ENCODE measurements at places on chromosomes 1 and 21. TPM values are rescaled to one million over a fixed set of nuclear protein-coding genes. Genes with fewer than 3 reads are reported as not detected.

Gene OR2G6
- not detected for total RNA-seq

Gene GJA5
- not detected for total RNA-seq

Gene NTRK1
- not detected for total RNA-seq

Gene CFAP107
- total RNA-seq: not detected

Gene ZBTB8A
- 4.0 TPM for total RNA-seq

Gene TNFSF18
- not detected for total RNA-seq

Gene LCE3E
- not detected for total RNA-seq

Gene ZNF695
- 3.4 TPM for total RNA-seq

Gene CHI3L1
- not detected for total RNA-seq

Gene INAVA
- 43.1 TPM for total RNA-seq

Gene CCDC190
- not detected for total RNA-seq

Gene PM20D1
- total RNA-seq: not detected

Gene AJAP1
- not detected for total RNA-seq

Gene MARK1
- total RNA-seq: 0.22 TPM

Gene PCNX2
- total RNA-seq: 11.3 TPM

Gene GBP4
- 0.03 TPM for total RNA-seq

Gene FCAMR
- not detected for total RNA-seq

Gene KIAA0040
- total RNA-seq: 0.56 TPM

Gene CASQ1
- not detected for total RNA-seq

Gene NAV1
- 9.1 TPM for total RNA-seq

Gene RAB3B
- total RNA-seq: 10.4 TPM

Gene SH2D2A
- total RNA-seq: 5.0 TPM

Gene PPIAL4G
- not detected for total RNA-seq

Gene TPTE
- total RNA-seq: not detected

Gene DRAXIN
- 0.05 TPM for total RNA-seq

Gene NHLH2
- not detected for total RNA-seq

Gene DCDC2B
- total RNA-seq: not detected

Gene TTC22
- not detected for total RNA-seq

Gene MNDA
- not detected for total RNA-seq

Gene SPAG17
- not detected for total RNA-seq

Gene BSND
- total RNA-seq: not detected

Gene KRTAP25-1
- not detected for total RNA-seq

Gene FCRL5
- not detected for total RNA-seq

Gene PGBD5
- 0.42 TPM for total RNA-seq

Gene FCRLB
- total RNA-seq: 2.0 TPM

Gene OR2M3
- not detected for total RNA-seq

Data from A549 treated with ZK216348 at 1 μM for 4 hours (cell line).